GOT3 (cell line): ENCODE measurements at places on chromosomes 1 and 21.

- no peak for DNase-seq
These were observed 1.4 kb downstream of the HMGN1 start for GRCh38 chr21:39347537-39347936.

DNA sequence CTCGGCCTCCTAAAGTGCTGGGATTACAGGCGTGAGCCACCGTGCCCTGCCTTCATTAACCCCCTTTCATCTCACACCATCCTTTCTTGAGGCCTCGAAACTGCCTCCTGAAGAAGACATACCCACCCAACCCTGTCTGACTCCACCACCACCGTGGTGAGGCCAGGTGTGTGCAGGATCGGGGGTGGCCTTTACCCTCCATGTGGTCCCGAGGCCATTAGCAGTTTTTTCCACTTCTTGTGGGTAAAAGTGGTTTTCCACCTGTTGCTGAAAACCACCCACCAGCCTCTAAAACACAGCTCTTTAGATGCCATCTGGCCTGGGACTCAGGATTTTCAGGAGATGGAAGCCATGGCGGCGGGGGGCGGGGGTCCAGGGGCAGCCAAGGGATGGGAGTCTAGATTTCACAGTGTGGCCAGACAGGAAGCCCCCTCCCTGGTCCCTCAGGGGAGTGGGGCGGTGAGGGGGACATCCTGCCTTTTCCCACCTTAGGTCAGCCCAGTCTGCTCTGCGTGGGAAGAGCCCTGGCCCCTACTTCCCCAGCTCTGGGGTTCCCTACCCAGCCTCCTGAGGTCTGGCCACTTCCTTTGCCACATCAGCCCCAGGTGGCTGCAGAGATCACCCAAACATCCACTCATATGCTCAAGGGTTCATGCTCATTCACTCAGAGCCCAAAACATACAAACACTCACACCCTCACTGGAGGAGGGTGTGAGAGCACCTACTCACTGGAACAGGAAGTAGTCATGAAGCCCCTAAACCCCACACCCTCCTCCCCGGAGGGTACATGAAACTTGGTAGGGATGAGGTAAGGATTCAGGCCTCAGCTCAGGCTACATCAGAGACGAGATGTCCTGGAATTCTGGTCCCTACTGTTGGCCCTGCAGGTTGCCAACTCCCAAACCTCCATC, 2.3 kb downstream of the FGR start:
- no peak for DNase-seq

DNA sequence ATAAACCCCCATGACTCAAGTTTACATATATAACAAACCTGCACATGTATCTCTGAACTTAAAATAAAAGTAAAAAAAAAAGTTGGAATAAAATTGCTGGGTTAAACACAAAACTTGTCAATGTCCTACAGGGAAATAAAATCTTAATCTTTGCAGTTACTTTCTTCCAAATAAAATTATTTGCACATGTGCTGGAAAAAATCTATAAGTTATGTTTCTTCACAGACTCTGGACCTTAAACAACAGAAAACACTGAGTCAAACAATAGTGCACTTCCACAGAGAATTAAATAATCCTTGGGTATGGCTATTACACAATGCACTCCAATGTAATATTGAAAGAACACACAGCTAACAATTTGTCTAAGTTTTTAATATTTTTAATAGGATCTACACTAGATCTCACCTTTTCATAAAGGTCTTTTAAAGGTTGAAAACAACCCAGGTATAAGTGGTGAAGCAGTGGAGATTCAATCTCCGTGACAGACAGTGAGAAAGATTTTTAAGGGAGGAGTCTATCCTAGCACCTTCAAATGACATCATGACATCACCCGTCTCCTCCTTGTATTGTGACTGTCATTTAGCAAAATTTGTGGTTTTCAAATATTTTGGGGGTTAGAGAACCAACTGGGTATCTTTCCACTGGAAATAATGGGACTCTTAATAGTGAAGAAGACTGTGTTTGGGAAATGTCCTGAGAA, 25.2 kb upstream of the FGGY start:
- no peak for DNase-seq

- no peak for DNase-seq
These were observed 49.7 kb downstream of the MYSM1 start for GRCh38 chr1:58650141-58650540.

DNA sequence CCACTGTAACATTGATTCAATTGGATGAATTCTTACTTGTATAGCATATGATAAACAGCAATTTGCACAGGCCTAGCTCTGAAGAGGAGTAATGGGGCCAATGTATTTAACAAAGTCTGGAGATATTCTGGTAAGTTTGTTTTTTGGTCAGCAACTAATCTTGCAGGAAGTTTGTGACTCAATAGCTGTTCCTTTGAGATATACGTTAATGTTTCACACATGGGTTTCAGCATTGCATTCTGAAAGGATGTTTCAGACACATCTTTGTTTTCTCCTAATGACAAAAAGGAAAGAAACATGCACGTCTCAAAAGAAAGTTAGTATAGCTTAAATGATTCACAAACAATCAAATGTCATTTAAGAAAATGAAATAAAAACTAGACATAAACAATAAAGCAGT, 49.0 kb downstream of the LTN1 start:
- DNase-seq, result no peak

DNA sequence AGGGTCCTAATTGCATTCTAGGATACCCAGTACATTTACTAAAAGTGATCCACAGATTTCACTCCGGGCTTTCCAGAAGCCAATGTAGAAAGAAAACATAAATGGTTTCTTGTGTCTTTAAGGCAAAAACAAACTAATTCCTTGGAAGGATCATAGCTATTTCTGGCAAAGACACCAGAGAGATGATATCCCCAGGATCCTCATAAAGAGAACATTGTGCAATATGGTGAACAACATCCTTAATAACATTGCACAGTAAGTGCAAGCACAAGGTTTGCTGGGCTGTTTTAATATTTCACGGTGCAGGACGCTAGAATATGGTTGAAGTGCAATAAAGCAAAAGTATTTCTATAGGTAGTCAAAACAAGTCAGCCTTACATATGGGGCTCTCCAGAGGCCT, 83.0 kb downstream of the NTPCR start:
- DNase-seq, result no peak

DNA sequence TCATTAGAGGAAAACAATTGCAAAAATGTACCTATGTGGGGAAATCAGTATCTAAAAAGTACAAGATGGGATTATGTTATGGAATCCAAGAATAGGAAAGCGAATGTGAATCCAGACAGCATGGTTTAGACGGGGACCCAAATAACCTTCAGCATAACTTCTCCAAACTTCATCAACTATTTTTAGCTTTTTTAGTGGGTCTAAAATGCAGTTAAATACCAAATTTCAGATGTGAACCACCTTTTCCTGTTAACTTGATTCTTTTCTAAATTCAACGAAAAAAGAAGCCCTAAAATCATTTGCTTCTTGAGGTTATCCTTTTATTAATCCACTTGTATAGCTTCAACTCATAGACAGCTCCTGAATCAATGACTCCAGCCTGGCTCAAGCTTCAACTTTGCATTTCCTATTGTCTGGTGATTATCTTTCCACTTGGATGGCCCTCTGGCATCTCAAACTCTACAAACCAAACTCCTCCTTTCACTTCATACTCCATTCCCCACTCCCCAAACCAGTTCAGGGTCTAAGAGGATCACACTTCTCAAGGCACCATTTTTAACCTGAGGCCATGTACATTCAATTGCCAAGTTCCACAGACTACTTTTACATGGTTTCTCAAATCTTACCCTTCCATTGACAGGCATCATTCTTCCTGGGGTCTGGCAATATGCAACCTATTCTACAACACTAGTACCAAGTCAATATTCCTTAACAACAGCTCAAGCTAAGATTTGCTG, 7.4 kb downstream of the ERRFI1 start:
- no peak for DNase-seq

DNA sequence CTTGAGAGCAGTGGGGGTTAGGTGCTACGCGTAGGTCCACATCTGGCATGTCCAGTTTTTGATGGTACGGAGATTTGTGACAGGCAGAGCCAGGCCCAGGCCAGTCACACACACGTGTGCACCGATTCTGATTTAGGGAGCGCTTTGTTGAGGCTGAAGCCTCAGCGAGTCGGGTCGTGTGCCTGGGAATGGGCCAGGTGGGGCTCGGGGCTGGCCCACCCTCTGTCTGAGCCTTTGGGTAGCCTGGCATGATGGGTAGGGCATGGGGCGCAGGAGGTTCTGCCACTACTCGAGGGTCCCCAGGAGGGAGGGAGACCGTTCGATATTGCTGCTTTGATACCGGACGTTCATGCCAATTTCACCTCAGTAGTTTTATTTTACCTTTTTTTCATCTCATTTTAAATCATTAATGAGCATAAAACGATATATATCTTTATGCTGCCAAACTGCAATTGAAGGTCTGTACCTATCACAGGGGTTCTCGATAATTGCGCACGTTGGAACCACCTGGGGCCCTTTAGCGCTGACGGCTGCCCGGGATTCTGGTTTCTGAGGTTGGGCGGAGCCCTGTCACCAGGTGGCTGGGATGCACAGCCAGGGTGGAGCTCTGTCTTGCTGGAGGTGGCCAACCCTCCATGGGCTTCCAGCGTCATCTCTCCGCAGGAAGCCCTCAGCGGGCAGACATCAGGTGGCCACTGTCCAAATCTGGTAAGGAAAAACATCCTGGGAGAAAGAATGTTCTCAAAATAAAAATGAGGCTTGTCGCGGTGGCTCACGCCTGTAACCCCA, 71.9 kb downstream of the SCCPDH start:
- DNase-seq, result no peak

GRCh38 chr1:156060937-156061636, at the start of gene RAB25:
Gene RAB25, plus strand, starts transcription at chr1:156061160. Its CDS starts 241 bp downstream, at chr1:156061401.
- DNase-seq, result no peak

DNA sequence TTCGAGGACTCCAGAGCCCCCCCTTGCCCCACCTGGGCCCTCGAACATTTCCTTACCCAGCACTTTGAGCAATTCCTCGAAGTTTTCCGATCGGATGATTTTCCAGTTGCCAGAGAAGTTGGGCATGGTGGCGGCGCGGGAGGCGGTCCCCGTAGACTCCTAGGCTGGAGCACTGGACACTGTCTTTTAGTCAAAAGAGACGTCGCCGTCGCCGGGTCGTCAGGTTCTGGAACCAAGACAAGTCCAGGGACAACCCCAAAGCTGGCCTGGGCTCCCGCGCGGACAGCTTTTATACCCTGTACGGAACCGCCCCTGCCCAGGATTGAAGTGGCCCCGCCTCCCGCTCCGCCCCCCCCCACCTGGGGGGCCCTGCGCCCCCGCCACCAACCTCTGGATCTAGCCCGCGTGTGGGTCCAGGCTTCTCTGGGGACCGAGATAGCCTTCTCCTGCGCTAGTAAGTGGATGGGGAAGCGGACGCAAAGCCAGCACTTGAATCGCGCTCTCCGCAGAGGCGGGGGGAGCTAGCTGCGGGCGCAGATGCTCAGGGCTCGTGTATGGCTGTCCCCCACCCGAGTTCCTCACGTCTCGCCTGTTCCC, at the start of gene CRABP2:
Gene CRABP2 (minus strand): TSS at position 263 of the 597 bp plus-strand sequence. CDS start 137 bp downstream, at position 126.
- DNase-seq, result no peak

GRCh38 chr1:227244339-227245118, 73.8 kb downstream of the CDC42BPA start:
- no peak for DNase-seq

- no peak for DNase-seq
These were observed 91.2 kb downstream of the ACTL8 start for GRCh38 chr1:17846341-17846740.

DNA sequence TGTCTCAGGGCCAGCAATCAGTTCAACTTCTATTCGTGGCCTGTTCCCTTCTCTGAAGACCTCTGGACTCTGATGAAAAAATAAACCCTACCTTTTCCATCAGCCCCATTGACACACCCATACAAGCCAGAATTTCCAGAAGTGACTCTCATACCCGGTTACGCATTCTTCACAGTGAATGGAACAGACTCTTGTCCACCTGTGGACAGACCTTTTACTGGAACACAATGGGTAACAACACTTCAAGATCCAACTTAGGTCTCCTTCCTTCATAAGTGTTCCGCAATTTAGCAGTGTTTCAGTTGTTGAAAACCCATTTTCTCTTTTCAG, 2.6 kb upstream of the NPL start:
- no peak for DNase-seq

GRCh38 chr1:210857705-210858104, 276.2 kb downstream of the KCNH1 start:
- no peak for DNase-seq

DNA sequence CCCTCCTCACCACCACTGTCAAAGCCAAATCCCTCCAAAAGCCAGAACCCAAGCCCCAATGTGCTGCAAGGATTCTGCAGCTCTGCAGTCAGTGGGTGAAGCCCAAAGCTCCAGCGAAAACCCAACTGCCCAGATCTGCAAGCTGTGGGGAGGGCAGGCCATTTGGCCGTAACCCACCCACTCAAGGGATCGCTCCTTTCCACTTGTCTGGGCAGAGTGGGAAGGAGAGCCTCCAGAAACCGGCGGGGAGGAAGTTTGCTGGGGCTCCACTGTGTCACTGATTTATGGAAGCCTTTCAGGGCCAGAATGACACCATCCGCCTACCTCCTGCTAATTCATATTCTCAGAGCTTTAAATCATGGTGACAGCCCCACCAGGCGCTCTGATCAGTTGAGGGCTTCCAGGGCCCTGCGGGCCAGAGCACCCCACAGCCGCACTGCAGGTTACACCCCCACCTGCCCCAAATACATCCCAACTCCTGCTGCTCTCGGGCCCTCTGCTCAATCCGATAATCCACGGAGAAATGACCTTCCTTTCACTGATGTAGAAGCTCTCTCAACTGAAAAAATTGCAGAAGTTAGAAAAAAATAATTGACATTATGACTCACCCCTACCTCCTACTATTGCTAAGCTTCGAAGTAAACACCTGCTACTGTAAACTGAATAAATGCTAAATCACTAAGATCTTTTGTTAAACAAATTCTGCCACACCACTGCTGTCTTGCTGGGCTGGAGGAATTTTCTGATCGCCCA, 40.6 kb upstream of the RAB4A start:
- DNase-seq, result no peak

- no peak for DNase-seq
These were observed 264.7 kb downstream of the SPATA17 start for GRCh38 chr1:217895841-217896240.

DNA sequence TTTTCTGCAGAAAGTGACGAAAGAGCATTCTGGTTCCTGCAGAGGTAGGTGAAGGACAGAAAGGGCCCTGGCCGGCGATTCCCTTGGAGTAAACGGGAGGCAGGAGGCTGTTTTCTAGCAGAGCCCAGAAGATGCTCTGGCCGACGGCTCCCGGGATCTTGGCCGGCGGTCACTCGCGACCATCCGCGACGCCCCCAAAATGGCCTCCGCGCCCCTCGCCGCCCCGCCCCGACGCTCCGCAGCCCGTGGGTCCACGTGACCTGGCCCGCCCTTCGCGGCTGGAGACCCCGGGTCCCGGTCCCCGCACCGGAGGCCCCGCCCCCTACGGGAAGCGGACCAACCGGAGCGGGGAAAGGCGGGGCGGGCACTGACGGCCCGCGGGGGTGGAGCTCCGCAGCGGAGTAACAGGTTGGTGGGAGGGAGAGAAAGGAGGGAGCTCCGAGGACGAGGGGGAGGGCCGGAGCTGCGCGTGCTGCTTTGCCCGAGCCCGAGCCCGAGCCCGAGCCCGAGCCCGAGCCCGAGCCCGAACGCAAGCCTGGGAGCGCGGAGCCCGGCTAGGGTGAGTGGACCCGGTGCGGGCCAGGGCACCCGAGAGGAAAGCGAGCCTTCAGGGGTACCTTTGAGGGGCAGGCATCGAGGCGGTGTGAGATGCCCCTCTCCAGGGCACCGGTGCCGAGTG, at the start of gene CGN:
Gene CGN (plus strand): TSS at position 431 of the 679 bp plus-strand sequence. CDS start 7,133 bp downstream, outside the sequence.
- no peak for DNase-seq

GRCh38 chr21:40334159-40334558, 466.9 kb downstream of the PCP4 start:
- no peak for DNase-seq
